ENCODE measurements at places on chromosomes 2 and 18. TPM values are rescaled to one million over a fixed set of nuclear protein-coding genes. Genes with fewer than 3 reads are reported as not detected.

DNA sequence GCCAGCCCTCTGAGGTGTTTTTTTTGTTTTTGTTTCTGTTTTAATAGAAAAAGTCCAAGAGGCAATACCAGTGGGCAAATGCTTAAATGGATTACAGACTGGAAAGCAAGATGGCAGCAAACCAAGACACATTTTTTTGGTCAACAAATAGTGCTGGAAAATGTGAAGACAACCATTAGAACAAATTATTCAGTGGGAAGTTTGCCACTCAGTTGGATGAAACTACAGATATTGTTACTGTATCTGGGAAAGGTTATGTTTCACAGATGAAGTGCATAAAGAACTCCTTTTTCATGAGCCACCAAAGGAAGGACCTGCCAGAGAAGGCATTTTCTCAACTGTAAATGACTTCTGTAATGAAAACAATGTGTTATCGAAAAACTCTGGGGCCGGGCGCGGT lies 93.0 kb upstream of the ODC1 start:
- DNase-seq: no peak

Gene SLC30A3
- polyA plus RNA-seq: 5.3 TPM

Gene CD226
- 3.1 TPM for polyA plus RNA-seq

DNA sequence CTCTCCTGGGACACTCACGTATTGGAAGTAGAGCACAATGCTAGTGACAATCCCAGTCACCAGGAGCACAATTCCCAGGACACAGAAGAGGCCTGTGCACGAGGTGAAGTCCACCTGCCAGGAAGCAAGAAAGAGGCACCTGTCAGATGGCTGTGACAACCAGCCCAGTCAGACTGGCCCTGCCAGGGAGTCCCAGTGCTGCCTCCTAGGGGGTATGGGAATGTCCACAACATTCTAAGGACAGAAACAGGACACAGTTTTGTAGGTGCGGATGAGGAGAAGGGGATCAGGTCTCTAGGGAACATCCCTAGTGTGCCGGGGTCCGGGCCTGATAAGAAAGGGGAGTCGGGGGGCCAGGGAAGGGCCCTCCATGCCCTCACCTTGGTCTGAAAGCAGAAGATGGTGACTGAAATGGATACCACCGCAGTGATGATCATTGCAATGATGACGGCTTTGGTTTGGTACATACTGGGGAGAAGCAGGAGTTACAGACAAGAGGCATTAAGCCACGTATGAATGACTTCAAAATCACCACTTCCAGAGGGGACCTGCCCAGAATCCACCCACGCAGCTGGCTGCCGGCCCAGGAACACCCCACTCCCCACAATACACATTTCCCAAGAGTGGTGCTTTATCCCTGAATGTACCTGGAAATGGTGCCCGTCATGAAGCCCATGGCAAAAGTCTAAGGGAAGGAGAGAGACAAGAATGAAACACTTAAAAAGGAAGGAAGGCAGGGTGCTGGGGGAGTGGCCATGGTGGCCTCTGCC lies 6.9 kb downstream of the PNKD start:
- no peak for DNase-seq

- DNase-seq: no peak
Observed at GRCh38 chr2:96276787-96277499, 10.9 kb downstream of the CIAO1 start.

DNA sequence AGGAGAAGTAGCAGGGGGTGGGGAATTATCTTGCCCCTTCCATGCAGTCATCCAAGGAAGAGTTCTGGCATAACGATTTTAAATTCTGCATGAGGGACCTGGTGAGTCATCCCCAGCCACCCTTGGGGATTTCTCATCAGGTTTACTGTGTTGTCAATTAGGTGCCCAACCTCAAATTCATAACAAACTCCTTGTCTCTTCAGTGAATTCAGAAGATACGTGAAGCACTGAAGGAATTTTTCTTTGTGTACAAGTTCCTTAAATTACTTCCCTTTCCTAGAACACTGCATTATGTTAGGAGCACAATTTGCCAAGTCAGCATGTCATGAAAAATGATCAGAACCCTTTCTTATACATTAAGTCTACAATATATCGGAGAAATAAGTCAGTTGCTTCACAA lies 70.8 kb upstream of the NOSTRIN start:
- no peak for DNase-seq

Gene TRAK2
- polyA plus RNA-seq: 44.1 TPM

DNA sequence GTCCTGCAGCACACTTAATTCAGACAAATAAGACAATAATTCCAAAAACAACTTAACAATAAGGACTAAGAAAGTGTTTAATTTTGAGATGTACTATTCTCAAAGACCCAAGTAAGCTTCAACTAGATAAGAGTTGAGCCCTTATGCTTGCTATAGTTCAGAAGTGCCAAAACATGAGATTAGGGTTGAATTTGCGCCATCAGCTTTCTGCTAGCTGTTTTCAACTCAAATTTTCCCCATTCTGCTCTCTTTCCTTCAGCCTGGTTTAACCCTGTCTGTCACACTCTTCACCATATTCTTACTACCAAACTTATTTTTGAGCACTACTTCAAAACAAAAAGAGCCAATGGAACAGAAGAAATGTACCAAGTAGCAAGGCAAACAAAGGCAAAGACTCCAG lies 4.1 kb downstream of the NFE2L2 start:
- DNase-seq: no peak

- DNase-seq: no peak
Observed at GRCh38 chr2:121875585-121876185, 120.2 kb downstream of the TSN start.

Gene YPEL5
- 129 TPM for polyA plus RNA-seq

DNA sequence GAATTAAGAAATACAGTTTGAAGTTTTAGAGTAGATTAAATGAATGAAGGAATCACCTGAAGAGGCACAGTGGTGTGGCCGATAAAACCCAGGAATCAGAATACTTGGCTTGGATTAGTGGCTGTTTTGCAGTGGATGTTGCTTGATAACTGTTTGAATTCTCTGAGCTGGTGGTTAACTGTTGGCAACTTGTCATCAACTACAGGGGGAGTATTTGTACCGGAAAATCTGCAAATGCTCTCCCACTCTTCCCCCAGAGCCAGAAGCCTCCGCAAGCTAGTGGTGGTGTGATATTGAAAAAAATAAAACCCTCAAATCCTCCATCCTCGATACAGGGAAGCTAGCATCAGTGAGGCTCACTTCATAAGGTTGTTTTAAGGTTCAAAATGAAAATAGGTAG lies 326.7 kb downstream of the DPP10 start:
- no peak for DNase-seq

GRCh38 chr2:152383702-152384101 lies 48.7 kb downstream of the FMNL2 start:
- no peak for DNase-seq

Gene KCTD1
- 72.4 TPM for polyA plus RNA-seq

GRCh38 chr2:3160751-3161330 lies 216.8 kb downstream of the EIPR1 start:
- DNase-seq: no peak

DNA sequence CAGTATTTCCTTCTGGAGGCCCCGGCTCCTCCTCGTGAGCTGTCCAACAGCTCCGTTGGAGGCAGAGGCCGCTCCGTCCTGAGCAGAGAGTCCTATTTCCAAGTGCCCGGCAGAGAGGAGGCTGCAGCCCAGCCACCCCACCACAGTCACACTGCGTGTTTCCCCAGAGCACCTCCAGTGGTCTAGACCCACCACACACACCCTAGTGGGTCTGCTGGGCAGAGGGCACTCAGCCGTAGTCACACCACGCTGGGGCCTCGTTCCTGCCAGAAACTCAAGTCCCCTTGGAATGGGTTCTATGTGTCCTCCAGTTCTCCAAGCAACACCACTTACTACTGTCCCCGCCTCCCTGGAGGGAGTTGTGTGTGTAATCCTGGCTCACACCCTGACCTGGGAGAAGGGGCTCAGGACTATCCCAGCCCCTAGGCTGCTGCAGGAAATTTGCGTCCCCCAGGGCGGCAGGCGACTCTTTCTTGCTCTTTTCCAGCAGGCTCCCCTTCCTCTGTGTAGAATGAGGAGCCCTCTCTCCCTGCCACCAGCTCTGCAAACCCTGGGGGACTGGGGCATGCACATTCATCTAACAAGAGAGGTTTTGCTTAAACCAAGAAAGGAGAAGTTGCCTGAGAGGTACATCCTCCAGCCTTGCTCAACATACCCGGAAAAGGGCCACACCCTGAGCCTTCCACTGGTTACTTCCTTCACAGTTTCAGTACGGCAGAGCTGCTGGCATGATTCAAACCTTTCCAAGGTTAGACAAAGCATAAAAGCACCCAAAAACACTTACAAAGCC lies 114.1 kb downstream of the NDUFA10 start:
- DNase-seq: no peak

DNA sequence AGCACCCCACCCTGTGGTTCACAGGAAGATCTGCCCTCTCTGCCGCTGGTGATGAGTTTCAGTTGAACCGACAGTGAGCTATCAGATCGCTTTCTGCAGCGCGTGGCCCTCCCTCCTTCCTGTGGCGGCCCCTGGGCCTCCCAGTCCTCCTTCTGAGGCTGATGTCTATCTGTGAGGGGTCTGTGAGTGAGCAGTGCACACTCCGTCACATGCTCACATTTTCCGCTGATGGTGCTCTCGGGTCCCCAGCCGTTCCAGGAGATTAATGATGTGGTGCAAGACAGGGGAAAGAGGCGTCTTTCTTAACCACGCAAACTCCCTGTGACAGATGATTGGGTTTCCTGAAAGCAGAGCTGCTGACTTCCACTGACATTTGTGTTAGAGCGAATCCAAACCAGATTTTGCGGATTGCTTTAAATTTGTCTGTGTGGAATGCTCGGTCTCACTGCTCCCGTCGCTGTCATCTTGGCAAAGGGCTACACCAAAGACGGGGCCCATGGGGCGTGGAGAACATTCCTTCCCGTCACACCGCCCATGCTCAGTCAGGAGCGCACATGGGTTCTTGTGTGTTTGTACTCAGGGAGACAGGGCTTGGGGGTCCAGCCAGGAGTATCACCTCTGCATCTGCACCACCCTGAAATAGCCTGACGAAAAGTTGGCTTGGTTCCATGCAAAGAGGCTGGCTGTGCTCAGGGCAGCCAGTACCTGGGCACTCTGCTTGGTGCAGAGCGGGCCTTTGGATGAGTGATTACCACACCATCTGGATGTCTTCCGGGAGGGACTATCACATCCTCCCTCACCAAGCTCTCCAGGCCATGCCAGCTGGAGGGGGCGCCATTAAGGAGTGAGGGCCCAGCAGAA lies 154.7 kb upstream of the HS6ST1 start:
- peak; percentile 73 for DNase-seq

Measured in left renal cortex interstitium (tissue), 4 donors.